Activated T-cell treated with anti-CD3 and anti-CD28 coated beads, Interleukin-2, amount 50 U/mL, for 72 hours (primary cell): ENCODE measurements at places on chromosomes 7 and 10.

GRCh38 chr10:34299105-34299611, 515.9 kb downstream of the PARD3 start:
- DNase-seq: no peak

DNA sequence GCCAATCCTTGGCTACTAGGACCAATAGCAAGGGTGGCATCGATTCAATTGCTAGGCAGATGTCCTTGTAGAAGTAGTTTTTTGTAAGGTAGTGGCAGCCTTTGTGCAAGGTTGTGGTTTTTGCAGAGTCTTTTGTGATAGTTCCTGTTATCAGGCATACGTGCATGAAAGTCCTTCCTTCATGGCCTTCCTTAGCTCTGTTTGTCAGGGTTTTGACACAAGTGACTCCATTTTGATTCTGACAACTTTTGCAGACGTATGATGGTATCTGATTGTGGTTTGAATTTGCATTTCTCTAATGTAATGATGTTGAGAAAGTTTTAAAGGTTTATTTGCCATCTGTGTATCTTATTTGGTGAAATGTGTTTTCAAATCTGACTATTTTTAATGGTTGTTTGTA, 71.8 kb upstream of the SYPL1 start:
- DNase-seq: no peak

- no peak for DNase-seq
Measured at GRCh38 chr7:158710651-158711102, 6.1 kb upstream of the NCAPG2 start.

GRCh38 chr10:58818900-58819299, 306.2 kb downstream of the BICC1 start:
- DNase-seq: no peak

- DNase-seq: peak; percentile 38
Measured at GRCh38 chr7:7653593-7654187, 13.1 kb downstream of the UMAD1 start.

GRCh38 chr10:75417522-75417927, 13.9 kb upstream of the LRMDA start:
- no peak for DNase-seq

DNA sequence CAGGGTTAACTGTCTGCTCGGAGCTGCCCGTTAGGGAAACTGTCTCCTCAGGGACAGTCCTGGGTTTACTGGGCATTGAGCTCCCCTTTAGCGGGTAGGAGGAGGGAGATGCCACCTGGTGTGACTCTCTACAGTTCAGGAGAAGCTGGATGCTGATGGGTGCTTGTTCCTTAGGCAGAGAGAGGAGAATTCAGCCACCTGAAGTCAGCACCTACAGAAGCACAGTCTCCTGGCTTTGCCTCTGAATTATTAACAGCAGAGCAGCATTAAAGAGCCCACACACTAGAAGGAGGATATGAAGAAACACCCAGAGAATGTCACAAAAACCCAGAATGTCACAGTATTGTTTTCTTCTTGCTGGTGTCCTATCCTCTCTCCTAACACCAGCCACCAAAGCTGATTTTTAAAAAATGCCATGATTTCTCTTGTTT, 696 bp downstream of the GIMAP4 start:
- DNase-seq: no peak

- peak; percentile 75 for DNase-seq
Measured at GRCh38 chr10:126041804-126042231, 145.5 kb downstream of the FANK1 start.

DNA sequence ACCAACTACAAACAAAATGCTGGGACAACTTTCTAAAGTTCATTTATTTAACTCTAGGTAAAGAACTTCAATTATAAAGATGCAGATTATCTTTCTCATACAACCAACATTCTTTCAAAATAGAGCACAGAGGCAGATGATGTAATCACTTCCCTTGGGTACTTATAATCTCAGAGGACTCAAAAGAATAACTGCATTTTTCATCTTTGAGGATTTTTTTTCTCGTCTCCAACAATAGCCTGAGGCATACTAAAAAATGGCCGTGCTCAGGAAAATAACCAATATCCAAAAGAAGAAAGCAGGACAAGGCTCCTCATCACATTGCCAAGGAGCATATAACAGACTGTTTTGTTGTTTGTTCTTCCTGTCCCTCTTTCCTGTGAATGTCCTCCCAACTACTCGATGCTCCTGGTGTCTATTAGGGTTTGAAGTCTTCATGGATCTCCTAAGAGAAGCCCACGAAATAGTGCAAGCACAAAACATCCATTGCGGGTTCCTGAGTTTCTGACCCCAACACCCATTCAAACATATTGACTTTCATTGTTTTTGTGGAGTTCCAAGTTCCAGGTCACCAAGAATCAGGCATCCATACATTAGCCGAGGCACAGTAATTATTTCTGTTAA, 182.9 kb downstream of the SORCS1 start:
- DNase-seq: no peak

DNA sequence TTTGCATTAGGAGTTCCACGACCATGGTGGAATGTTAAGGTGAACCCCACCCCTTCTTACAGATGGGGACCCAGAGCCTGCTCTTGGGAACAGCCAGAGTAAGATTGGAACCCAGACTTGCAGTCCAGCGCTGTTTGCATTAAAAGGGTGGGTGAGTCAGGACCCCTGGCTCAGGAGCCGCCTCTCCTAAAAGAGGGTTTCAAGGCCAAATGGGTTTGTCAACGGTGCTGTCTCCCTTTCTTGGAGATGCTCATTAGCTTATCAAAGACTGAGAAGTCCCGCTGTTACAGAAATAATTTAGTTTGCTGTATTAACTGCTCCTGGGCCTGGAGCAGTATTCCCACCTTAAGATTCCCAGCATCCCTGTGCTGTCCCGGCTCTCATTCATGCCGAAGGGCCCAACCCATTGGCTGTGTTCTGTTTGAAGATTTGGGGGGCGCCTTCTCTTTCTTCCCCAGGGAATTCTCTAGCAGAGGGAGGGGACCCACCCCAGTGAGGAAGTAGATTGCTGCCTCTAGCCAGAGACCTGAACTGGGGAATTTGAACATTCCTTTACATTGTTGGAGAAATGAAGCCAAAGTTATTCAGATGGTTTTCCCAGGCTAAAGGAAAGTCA, 1.8 kb downstream of the MARVELD1 start:
- no peak for DNase-seq

- peak; percentile 88 for DNase-seq
Measured at GRCh38 chr10:43348511-43349312, 22.7 kb upstream of the FXYD4 start.

DNA sequence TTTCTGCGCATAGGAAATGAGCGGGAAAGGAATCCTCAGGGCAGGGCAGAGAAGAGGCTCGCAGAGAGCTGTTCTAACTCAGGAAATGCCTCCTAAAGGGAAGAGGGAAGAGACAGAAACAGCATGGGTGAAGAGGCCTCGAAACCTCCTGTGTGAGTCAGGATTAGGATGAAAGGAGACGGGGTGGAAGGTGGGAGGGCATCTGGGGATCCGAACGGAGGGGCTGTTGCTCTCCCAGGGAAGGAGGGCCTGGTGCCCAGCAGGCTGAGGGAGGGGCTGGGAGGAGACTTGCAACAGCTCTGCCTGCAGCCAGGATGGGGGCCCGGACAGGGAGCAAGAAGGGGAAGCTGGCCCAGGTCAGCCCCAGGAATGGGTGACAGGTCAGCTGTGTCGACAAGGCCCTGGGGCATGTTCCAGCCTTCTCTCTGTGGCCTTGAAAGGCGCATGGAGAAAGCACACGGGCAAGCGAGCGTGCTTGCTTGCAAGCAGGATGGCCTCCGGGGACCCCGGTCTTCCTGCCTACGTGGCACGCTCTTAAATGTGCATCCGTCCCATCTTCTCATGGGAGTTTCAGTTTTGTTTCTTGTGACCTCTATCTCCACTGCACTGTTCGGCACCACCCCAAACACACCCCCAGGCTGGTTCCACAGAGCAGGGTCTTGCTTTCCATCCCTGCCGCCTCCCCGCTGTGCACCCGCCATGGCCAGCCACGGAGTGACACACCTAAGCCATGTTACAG, 63.5 kb downstream of the HIPK2 start:
- no peak for DNase-seq

DNA sequence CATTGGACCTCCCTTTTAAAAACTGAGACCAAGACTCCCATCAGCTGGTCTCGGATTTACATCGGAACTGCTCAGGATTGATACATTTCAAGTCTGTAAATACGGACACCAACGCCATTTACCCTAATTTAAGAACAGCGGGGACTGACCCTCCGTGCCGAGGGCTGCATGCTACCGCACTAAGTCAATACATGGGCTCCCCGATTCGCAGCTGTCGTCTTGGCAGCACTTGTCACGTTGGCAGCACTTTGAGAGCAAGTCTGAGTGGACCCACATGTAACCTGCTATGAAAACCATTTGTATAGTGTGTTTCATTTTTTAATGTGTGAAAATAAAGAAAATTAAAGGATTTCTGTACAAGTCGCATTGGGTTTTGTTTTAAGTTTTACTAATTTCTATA, 83.4 kb downstream of the EZH2 start:
- no peak for DNase-seq

GRCh38 chr10:51321980-51322379, 247.7 kb downstream of the PRKG1 start:
- no peak for DNase-seq

DNA sequence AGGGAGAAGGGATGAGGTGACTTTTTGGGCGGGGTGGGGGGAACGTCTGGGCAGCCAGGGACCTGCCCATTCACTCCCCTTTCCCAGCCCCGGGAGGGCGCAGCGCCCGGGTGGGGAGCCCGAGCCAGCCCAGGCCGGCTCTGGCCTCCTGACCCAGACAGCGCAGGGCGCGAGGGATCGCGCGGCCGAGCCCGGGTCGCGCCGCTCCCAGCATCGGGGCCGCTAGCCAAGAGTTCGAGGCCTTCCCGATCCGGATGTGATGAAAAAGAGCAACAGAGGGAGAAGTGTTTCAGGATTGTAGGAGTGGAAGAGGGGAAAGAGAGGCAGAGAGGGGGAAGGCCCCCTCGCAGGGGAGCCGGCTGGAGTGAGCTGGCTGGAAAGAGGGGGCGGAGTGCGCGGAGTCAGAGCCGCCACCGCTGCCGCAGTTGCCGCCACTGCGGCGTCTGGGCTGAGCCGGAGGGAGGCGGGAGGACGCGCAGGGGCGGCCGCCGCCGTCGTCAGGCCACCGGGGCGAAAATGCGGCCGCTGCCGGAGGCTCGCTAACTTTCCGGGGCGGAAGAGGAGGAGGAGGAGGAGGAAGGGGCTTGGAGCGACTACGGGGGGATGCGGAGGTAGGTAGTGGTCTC, at the start of gene MDFIC:
Gene MDFIC, plus strand, starts transcription at position 69 of the 626 bp plus-strand sequence. CDS start 940 bp downstream, outside the sequence.
- DNase-seq: peak; percentile 78

- DNase-seq: peak; percentile 68
Measured at GRCh38 chr10:88934900-88935672, 17.5 kb downstream of the ACTA2 start.

DNA sequence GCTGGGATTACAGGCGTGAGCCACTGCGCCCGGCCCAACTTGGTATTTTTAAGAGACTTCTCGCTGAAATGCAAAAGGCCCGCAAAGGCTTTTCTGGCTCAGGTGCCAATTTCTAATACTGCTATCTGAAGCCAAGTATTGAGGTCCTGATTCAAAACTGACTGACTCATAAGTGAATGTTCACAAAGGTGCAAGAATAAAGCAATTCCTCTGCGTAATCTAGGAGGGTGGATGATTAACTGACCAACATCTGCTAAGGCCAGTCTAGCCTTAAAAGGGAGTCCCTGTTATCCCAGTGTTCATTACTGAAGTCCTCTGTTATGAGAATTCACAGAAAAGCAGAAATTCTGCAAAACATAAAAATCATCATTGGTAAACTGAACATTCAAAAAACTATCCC, 111.4 kb downstream of the SRPK2 start:
- no peak for DNase-seq

DNA sequence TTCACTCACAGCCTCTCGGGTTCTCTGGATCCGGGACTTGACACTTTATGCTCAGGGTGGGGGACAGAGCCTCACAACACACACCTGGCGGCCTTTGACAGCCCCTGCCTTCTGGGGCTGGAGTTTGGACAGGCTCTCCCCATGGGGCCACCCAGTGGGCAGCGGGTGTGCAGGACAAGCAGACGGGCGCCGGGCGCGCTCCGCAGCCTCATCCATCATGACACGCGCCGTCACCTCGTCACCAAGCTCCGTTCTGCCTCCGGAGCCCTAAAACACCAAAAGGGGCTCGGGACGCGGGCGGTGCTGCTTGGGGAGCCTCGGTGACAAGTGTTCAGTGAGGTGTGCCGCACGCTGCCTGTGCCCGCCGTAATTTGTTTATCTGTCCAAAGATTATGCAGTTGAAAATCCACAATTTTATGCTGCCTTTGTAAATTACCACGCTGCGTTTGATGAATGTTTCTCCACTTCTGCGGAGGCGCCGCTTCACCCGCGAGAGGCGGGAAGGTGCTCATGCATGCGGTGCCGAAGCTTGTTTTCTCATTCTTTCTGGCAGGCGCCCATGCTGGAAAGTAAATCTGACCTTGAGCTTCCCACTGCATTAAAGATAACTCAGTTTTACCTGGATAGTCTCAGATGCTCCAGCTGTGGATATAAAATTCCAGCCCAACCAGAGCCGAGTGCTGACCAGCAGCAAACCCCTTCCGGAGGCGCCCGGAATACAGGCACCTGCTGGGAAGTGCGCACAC, 6.2 kb downstream of the NKX6-2 start:
- no peak for DNase-seq

DNA sequence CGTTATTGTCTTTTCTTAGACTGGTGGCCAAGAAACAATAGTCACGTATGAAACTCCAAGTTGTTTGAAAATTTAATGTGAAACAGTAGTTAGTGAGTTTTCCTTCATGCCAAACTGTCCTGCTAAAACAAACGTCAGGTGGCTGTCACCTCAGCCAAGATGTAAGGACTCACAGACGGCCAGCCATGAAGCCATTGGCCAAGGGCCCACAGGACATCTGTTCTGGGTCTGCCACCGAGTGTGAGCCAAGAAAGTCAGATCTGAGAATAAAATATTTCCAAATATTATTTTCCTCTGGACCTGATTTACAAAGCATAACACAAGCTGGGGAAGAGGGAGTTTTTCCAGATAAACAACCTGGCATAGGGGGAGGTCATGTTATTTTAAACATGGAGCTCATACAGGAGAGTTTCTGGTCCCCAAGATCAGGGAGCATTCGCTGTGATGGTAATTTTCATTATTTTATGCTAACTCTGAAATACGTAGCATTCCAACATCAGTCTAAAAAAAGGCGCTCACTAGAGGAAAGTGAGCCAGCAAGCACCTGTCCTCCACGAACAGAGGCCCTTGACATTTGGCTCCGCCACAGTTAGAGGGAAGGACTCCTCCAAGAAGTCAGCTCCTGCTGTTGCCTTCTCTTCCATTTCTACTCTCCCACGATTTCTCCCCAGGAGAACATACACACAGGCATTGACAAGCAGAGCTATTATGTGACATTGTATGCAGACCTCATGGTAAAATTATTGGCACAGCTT, 38.9 kb upstream of the LANCL2 start:
- DNase-seq: no peak

DNA sequence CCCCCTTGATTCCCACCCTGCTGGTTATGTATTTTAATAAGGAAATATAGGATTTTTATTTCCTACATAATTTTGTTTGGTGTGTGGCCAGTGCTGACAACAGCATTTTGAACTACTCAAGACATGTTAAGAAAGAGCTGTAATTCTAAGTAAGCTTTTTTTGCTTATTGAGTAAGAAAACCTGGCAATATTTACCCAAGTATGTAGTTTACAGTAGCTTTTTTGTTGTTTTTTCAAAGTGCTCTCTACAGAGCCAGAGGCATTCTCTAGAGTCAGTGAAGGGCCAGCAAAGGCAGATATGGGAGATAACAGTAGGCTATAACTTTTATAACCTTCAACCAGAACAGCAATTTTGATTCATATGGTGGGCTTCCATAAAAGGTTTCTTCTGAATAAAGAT, 63.2 kb upstream of the TMEM168 start:
- DNase-seq: no peak

- peak; percentile 11 for DNase-seq
Measured at GRCh38 chr10:73253225-73253555, 746 bp upstream of the MRPS16 start.
